ENCODE measurements at places on chromosomes 13 and 19.

- DNase-seq: no peak
Observed at GRCh38 chr13:100203696-100204367, 114.9 kb downstream of the PCCA start.

- DNase-seq: no peak
Observed at GRCh38 chr13:46667687-46668281, 114.8 kb downstream of the LRCH1 start.

DNA sequence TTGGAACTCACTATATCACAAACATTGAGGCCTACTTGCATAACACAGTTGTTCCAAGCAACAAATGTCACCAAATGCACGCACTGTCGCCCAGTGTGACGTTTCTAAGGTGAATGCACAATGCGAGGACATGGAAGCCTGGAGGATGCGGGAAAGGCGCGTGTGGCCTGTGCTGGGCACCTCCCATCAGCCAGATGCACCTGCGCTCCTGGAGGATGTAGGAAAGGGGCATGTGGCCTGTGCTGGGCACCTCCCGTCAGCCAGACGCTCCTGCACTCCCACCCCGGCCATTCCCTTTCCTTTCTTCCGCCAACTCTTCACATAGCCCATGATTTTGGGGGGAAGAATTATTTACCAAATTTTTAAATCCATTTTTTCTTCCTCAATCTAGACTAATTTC, 202.4 kb upstream of the SOX1 start:
- DNase-seq: no peak

GRCh38 chr19:18529782-18530181, 7.9 kb upstream of the ELL start:
- no peak for DNase-seq

- DNase-seq: no peak
Observed at GRCh38 chr13:44818428-44818827, 170.8 kb downstream of the NUFIP1 start.

DNA sequence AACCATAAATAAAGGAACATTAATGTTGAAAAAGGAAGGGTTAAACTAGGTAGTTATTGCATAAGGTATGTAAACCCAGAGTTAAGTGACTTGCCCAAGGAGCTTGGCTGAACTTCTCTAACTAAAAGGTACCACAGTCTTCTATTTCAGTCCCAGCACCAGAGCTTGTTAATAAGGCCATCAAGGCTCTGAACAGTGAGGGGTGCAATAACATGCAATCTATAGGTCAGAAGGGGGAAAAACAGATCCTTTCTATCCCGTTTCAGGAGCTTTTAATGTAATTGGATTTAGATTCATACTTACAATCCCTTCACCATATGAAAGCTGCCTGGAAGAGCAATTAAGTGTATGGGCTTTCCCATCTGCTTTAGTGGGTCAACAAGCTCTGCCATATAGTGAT, 441.5 kb upstream of the SPRY2 start:
- no peak for DNase-seq

GRCh38 chr19:14992780-14993179, 13.1 kb upstream of the SLC1A6 start:
- DNase-seq: no peak
